Stimulated activated CD4-positive, alpha-beta T cell treated with anti-CD3 and anti-CD28 coated beads, Interleukin-12 subunit alpha, Interleukin-12 subunit beta, amount 100 ng/mL, for 48 hours (primary cell): ENCODE measurements at places on chromosomes 3 and 15.

DNA sequence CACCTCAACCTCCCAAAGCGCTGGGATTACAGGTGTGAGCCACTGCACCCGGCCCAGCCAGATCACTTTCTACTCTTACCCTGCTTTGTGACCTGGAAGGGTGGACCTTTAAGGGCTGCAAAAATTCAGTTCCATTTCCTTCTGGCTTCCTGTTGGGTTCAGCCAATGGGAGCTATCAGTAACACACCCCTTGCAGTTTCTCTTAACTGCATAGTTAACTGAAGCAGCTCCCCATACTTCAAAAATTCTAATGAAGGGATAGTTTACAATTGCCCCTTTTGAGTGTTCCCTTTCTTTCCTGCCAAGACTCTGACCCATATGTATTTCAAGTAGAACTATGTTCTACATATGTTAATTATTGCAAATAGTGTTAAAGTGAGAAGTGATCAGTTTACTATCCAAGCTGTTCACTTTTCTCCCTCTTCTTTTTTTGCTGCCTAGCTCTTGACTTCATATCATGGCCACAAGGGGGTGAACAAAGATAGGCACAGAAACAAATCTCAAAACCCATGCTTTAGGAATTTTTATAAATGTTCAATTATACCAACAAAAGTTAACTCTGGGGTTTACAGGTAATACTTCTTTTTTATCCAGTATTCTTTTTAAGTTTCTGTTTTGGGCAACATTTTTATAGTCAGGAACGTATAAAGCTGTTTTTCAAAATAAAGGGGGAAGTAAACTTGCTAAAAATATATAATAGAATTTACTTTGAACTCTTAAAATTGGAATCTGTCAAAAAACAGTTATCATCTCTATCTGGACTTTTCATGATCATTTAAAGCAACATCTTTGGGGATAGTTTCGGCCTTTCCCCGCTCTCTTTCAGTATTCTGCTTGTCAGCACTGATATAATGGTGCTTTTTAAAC lies 8.1 kb downstream of the PGBD4 start:
- DNase-seq = no peak

- DNase-seq = no peak
Observed at GRCh38 chr3:122498152-122498551, 16.6 kb downstream of the KPNA1 start.

- peak; percentile 7 for DNase-seq
Observed at GRCh38 chr3:67109651-67110204, 111.6 kb downstream of the KBTBD8 start.

DNA sequence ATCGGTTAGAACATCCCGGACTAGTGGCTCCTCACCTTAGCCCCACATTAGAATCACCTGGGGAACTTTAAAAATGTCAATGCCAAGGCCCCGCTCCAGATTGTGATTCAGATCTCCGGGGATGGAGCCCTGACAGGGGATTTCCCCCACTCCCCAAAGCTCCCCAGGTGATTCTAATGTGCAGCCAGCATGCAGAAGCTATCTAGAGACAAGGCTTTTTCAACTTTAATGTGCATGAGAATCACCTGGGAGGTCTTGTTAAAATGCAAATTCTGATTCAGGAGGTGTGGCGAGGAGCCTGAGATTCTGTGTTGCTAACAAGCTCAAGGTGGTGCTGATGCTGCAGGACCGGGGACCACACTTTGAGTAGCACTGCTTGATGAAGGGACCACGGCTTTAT lies 156.7 kb downstream of the RAB11A start:
- no peak for DNase-seq

- no peak for DNase-seq
Observed at GRCh38 chr3:51646091-51646490, 25.0 kb upstream of the TEX264 start.

- no peak for DNase-seq
Observed at GRCh38 chr15:57609805-57610529, 18.3 kb downstream of the MYZAP start.
